ENCODE measurements at places on chromosomes 11 and 22.

DNA sequence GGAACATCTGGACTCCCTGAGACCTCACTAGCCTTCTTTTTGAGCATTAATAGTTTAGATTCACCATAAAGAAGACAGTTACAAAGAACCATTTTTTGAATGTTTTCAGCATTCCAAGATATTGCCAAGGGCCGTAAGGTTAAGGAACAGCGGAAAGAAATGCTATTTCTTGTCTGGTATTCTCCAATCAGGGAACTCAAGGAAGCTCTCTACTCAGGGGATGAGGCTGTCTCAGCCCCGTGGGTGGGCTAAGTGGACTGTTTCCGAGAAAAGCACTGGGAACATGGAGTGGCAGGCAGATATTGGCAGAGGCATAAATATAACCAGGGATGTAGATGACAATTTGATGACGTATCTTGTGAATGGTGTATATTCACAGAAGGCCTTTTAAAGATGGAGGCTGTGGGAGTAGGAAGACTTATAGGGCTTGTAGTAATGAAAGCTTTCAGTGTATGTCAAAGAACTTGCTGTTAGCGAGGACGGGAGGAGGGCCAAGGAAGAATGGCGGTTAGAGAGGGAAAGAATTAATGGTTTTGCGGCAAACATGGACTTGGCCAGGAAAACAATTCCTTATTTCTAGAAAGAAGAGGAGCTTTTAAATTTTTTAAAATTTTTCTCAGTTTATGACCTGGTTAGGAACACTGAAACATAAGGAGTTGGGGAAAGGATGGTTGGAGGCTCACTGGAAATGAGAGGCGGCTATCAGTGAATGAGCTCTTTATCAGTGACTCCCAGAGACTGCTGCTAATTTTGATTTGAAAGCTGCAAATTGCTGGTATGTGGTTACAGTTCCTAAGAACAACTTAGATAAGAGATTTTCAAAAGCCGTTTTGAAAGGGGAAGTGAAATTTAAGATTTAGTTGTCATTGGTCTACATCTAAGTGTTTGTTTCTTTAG is 64.6 kb downstream of the ST3GAL4 start:
- DNase-seq, result no peak

DNA sequence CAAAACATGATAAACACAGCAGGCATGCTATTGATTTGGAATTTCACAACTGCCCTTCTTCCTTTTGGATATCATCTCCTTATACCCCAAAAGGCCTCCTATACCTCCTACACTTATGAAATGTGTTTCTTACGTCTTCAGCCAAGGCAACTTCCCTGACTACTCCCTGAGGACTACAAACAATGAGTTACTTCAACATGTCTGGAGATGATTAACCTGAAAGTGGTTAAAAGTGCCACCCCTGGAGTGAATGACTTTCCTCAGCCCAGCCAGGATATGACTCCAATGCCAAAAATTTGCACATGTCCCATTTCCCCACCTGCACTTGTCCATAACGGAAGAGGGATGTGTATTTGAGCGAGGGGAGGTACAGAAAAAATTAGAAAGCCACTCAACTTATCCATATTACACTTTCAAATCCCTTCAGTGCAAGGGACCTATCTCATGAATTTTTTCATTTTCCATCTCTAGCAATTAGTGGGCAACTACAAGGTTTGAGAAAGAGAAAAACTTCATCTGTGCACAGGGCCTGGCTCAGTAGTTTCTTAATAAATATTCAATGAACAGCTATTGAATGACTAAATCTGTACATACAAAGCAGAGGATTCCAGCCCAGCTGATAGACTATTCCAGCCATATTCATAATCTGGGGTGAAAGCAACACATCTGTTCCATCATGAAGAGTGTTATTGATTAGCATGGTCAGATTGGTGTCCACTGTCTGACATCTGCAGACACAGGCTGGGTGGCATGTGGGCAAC is 36.8 kb downstream of the KIRREL3 start:
- no peak for DNase-seq

DNA sequence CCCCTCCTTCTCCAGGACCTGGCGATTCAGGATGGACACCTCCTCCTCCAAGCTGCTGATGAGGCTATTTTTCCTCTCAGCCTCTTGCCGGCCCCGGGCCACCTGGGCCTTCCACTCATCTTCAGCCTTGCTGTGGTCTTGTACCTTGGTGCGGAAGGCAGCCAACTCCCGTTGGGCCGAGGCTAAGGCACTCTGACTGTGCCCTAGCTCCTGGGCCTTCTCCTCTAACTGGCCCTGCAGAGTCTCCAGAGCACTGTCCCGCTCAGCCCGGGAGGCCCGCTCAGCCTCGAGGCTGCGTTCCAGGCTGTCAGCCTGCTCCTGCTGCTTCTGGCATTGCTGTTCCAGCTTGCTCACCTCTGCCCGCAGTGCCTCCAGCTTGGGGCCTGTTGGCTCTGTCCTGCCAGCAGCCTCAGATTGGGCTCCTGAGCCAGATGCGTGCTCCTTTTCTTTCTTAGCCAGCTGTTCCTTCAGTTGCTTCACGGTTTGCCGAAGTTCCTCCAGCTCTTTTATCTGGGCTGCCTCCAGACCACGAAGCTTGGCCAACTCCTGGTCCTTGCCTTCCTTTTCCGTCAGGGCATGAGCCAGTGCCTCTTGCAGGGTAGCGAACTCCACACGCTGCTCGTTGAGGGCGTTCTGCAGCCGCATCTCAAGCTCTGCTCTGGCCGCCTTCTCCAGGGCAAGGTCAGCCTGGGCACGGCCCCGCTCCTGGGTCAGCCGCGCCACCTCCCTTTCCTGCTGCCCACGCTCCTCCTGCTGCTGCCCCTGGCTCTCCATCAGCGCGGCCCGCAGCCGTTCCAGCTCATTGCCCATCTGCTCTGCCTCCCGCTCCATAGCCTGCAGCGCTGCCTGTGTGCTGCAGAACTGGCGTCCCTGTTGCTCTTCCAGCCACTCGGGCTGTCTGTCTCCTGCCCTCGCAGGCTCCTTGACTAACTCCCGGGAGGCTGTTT is 15.3 kb downstream of the IL18BP start:
- no peak for DNase-seq

DNA sequence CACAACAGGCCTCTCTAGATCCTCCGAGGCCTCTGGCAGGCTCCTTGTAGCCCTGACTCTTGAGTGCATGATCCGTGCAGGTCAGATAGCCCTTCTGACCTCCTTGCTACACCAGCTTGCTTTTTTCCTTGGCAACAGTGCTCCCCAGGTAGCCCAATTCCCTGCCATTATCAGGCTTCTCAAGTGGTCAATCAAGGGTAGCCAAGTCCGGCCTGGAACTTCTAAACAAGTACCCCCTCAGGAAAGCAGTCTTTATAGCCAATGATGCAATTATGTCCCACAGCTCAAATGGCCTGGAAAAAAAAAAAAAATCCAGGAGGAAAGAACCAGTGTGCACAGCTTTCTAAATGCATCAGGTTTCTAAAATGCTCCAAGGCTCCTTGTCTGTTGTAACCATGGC is 59.8 kb downstream of the TENM4 start:
- no peak for DNase-seq

GRCh38 chr22:34914846-34915245 is 151.1 kb upstream of the ISX start:
- DNase-seq, result no peak

GRCh38 chr11:44518968-44519550 is 46.4 kb upstream of the CD82 start:
- no peak for DNase-seq
